ENCODE measurements at places on chromosomes 5 and 9. TPM values are rescaled to one million over a fixed set of nuclear protein-coding genes. Genes with fewer than 3 reads are reported as not detected.

- DNase-seq = no peak
These were observed 39.6 kb downstream of the SFXN1 start for GRCh38 chr5:175517824-175518450.

DNA sequence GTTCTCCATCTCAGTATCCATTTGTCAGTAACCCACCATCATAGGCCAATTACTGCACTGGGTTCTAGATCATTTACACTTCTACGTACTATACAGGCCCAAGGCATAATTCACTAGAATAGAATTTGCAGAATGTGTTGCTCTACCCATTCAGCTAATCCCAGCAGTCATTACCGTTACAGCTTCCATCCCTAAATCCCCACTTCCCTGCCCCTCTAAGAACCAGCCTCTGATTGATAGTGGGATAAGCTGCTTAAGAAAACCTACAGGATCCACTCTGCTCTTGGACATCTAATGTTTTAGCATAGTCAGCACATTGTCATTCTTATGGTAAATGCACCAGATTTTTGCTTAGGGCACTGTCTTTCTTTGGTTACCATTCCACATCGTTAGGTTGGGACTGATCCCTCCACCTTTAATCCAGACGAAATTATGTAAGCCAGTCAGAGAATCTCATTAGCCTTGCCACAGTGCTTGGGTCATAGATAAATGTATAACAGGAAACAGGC lies 39.3 kb upstream of the CHD1 start:
- DNase-seq = no peak

GRCh38 chr9:32334916-32335895 lies 49.2 kb upstream of the ACO1 start:
- DNase-seq = no peak

GRCh38 chr9:126367139-126367538 lies 40.5 kb downstream of the MVB12B start:
- DNase-seq = no peak

GRCh38 chr5:6302075-6302474 lies 76.3 kb downstream of the MED10 start:
- no peak for DNase-seq

GRCh38 chr5:134125039-134126015 lies 10.8 kb downstream of the TCF7 start:
- DNase-seq = no peak

DNA sequence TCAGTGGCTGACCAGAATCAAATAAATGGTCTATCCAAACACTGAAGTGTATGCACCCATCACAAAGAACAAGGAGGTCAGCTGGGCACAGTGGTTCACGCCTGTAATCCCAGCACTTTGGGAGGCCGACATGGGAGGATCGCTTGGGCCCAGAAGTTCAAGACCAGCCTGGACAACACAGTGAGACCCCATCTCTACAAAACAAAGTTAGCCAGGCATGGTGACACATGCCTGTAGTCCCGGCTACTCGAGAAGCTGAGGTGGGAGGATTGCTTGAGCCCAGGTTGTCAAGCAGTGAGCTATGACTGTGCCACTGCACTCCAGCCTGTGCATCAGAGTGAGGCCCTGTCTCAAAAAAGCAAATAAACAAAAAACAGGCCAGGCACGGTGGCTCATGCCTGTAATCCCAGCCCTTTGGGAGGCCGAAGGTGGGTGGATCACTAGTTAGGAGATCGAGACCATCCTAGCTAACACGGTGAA lies 40.5 kb downstream of the SEMA4D start:
- no peak for DNase-seq

GRCh38 chr9:122383992-122384461 lies 13.2 kb downstream of the PTGS1 start:
- DNase-seq = peak; percentile 71

- DNase-seq = no peak
These were observed 215.7 kb upstream of the TBC1D2 start for GRCh38 chr9:98471185-98471584.

GRCh38 chr9:69168709-69169217 lies 5.3 kb upstream of the TJP2 start:
- DNase-seq = no peak

DNA sequence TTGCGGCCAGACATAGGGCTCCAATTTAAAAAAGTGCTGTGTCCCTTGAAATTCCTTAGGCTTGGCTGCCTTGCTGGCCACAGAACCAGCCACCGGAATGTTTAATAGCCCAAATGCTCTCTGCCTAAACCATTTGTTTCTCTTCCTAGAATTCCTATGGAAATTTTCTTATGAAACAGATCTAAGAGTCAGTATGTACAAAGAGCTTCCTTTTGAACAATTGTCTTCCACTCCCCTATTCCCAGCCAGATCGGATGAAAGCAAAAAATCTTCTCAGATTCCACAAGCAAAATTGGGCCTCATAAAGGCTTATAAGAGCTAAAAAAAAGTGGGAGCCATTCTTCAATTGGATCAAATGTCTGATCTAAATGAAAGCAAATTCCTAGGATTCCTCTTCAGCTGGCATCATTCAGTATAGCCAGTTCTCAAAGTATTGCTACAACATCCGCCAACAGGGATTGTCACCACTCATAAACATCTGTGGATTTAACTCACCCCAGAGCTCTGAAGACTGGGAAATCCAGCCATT lies 104.3 kb downstream of the CEMIP2 start:
- DNase-seq = no peak

DNA sequence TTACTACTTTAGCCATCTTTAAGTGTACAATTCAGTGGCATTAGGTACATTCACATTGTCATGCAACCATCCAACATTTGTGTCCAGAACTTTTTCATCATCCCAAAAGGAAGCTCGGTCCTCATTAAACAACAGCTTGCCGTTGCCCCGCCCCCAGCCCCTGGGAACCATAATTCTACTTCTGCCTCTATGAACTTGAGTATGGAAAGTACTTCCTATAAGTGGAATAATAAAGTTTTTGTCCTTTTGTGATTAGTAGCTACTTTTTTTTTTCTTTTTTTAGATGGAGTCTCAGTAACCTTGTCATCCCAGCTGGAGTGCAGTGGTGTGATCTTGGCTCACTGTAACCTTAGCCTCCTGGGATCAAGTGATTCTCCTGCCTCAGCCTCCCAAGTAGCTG lies 5.0 kb downstream of the GBGT1 start:
- no peak for DNase-seq

DNA sequence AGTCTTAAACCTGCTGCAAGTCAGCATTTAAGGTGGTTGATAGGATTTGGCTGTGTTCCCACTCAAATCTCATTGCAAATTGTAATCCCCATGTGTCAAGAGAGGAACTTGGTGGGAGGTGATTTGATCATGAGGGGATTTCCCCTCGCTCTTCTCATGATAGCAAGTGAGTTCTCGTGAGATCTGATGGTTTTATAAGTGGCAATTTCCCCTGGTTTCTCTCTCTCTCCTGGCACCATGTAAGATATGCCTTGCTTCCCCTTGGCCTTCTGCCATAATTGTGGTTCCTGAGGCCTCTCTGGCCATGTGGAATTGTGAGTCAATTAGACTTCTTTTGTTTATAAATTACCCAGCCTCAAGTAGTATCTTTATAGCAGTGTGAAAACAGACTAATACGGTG lies 84.3 kb upstream of the SMC2 start:
- DNase-seq = peak; percentile 46

DNA sequence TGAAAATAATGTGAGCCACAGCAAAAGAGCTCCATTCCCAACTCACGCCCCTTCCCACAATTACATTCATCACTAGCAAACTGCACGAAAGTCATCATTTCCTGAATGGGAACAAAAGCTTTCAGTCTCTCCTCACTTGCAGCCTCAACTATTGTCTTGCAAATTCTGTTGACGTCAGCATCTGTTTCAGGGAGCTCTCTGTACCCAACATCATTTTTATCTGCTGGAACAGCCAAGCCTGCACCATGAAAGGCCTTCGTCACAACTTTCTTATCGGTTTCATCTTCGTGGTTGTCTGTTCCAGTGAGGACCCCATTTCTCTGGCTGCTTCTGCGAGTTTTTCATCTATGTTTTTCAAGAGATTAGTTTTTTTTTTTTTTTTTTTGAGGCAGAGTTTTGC lies 14.3 kb upstream of the RNF130 start:
- DNase-seq = no peak

GRCh38 chr9:128625391-128626146 lies 31.1 kb downstream of the DYNC2I2 start:
- no peak for DNase-seq

GRCh38 chr5:18968966-18969365 lies 1019.0 kb downstream of the CDH18 start:
- DNase-seq = no peak

- DNase-seq = no peak
These were observed 211.6 kb downstream of the ATP10B start for GRCh38 chr5:160640406-160640805.

DNA sequence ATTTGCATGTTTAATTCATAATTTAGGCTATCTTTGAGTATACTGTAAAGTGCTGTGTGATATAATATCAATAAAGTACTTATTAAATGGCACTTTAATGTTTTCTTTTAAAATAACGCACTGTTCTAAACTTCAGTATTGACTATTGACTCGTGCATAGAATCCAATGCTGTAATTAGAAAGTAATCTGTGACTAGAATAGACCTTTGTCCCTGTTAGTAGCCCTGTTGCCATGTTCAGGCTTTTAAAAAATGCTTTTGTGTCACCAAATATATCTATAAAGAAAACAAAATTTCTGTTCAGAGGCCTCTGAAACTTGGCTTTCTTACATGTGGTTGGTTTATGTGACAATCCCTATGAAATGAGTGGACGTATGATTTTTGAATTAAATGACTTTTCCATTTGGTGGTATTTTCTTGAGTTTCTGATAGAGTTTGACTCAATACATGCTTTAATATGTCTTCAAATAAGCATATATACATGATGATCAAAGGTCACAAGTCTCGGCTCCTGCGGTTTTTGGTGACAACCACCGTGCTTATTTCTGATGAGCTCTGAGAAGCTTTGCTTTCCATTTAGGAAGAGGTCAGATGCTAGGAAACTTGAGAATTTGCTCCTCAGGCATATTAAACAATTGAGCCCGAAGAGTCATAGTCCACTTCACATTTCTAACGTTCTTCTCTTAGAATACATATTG lies 174.7 kb downstream of the NR3C1 start:
- no peak for DNase-seq

GRCh38 chr5:156009583-156009982 lies 317.4 kb upstream of the SGCD start:
- DNase-seq = no peak

- DNase-seq = no peak
These were observed 734 bp downstream of the KIF27 start for GRCh38 chr9:83920469-83920926.

DNA sequence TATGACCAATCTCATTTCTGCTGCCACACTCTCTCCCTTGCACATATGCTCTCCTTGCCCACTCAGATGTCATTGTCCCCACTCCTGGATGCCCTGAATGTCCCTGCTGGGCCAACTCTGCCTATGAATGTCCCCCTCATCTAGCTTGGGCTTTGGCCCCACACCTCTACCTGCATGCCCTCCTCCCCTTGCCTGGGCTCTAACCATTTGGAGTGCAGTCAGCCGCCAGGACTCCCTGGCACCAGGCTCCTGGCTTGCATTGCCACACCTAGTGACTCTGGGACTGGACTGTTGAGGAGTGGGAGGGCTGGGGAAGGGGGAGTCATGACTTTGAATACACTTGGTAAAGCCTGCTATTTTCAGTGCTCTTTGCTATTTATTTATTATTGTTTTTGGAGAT lies 41.6 kb upstream of the POMT1 start:
- DNase-seq = no peak

The TAF11L5 gene
- total RNA-seq = not detected

The TMEM252 gene
- total RNA-seq = not detected

The CXCL14 gene
- 0.06 TPM for total RNA-seq

The RNF224 gene
- total RNA-seq = not detected

The CEP72 gene
- 7.6 TPM for total RNA-seq

The SPAG8 gene
- total RNA-seq = 0.12 TPM

The SLCO6A1 gene
- not detected for total RNA-seq

The KCNIP1 gene
- total RNA-seq = 2.0 TPM

The F12 gene
- 12.9 TPM for total RNA-seq

The AK8 gene
- 0.14 TPM for total RNA-seq

Measured in epithelial cell of proximal tubule (primary cell).